ENCODE measurements at places on chromosomes 2 and 18. TPM values are rescaled to one million over a fixed set of nuclear protein-coding genes. Genes with fewer than 3 reads are reported as not detected.

Gene MAP3K19
- not detected for total RNA-seq

Gene SPDYA
- total RNA-seq, result 1.4 TPM

Gene ADD2
- 25.7 TPM for total RNA-seq

Gene TMEM37
- not detected for total RNA-seq

Gene MC2R
- not detected for total RNA-seq

Gene FOXI3
- total RNA-seq, result not detected

Gene SERPINE2
- total RNA-seq, result 22.2 TPM

Measured in activated naive CD8-positive, alpha-beta T cell treated with anti-CD3 and anti-CD28 coated beads, Interleukin-2, amount 10 ng/mL, durations not matched to agents 7 days and 5 days (primary cell).